HFFc6 (cell line): ENCODE measurements at places on chromosomes 7 and 10. TPM values are rescaled to one million over a fixed set of nuclear protein-coding genes. Genes with fewer than 3 reads are reported as not detected.

- no peak for DNase-seq
Observed at GRCh38 chr7:17313194-17313593, 14.7 kb downstream of the AHR start.

DNA sequence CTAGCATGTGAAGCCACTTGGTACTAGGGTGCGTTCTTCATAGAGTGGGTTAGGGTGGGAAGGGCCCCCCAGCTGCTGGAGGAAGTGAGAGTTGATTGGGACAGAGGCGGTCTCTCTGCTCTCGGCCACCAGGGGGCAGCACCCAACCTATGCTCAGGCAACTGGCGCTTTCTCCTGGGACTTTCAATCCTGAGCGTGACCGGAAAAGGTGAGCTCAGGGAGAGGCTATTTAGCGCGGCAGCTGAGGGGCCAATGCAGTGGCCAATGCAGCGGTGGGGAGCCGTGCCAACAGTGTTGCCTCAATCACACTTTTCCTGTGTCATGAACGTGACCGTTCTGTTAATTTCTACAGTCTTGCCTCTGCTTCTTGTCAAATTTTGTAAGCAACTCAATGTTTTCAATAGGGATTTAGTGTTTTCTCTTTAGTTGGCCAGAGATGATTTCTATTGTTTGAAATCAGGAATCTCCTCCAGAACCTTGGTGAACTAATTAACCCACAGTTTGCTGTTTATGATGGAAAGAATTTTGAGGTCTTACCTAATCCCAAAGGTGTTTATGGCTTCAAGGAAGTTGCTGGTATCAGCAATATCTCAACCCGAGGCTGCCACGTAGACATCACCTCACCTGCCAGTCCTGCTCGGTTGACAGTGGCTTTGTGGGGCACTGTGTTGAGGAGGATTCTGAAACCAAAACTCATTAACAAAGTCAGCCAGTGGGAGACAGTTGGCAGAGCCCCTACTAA is 67.9 kb upstream of the PDZD8 start:
- peak; percentile 50 for DNase-seq

GRCh38 chr10:91311601-91312381 is 91.3 kb downstream of the PCGF5 start:
- DNase-seq: no peak

GRCh38 chr7:90597563-90598253 is 1.6 kb downstream of the CDK14 start:
- no peak for DNase-seq

GRCh38 chr7:96579119-96579518 is 130.5 kb downstream of the SEM1 start:
- no peak for DNase-seq

DNA sequence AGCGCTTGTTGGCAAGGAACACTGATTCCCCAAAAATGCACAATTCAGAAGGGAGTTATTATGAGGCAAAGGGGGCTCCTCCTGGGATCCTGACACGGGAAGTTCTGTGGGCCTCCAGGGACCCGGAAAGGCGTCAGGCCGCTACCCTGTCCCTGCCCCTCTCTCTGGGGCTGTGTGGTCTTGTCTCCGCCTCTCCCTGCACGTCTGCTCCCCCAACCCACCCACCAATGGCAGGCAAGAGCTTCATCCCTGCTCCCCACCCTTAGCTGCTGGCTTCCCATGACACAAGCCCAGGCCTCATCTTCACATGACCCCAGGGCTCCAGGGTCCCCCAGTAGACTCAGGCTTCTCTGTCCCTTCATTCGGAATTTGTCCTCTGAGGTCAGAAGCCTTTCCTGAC is 31.0 kb upstream of the ADRB1 start:
- no peak for DNase-seq

Gene HEPACAM2
- not detected in 3 replicates for total RNA-seq

GRCh38 chr7:50869108-50869725 is 86.5 kb upstream of the GRB10 start:
- DNase-seq: peak; percentile 76
